Stimulated activated CD4-positive, alpha-beta T cell treated with anti-CD3 and anti-CD28 coated beads, Interleukin-12 subunit alpha, Interleukin-12 subunit beta, amount 100 ng/mL, for 24 hours (primary cell): ENCODE measurements at places on chromosomes 2 and 18.

GRCh38 chr2:8984157-8984556 is 19.3 kb downstream of the MBOAT2 start:
- DNase-seq, result no peak

- no peak for DNase-seq
Measured at GRCh38 chr2:149782572-149782971, 195.0 kb upstream of the MMADHC start.

GRCh38 chr2:183359867-183360266 is 235.6 kb downstream of the NUP35 start:
- DNase-seq, result no peak

- no peak for DNase-seq
Measured at GRCh38 chr2:234107861-234108260, 57.4 kb downstream of the SPP2 start.

GRCh38 chr2:134677856-134678756 is 40.7 kb downstream of the TMEM163 start:
- DNase-seq, result no peak

DNA sequence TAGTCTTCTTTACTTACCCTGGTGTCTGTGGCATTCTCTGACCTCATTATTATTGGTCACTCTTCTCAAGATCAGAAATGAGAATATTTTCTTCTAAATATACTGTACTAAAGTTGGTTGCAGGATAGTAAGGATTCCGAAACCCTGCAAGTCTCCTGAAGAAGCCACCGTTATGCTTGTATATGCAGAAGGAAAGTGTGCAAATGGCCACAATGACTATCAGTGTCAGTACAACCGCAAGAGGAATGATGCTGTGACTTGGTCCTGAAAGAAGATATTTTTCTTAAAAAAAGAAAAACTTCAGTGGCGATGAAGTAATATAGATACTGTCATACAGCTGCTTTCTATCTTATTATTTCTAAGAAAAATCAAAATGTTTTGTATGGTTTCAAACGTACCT is 120.7 kb downstream of the PLA2R1 start:
- DNase-seq, result no peak

- DNase-seq, result no peak
Measured at GRCh38 chr2:11827547-11827946, 81.1 kb downstream of the LPIN1 start.

DNA sequence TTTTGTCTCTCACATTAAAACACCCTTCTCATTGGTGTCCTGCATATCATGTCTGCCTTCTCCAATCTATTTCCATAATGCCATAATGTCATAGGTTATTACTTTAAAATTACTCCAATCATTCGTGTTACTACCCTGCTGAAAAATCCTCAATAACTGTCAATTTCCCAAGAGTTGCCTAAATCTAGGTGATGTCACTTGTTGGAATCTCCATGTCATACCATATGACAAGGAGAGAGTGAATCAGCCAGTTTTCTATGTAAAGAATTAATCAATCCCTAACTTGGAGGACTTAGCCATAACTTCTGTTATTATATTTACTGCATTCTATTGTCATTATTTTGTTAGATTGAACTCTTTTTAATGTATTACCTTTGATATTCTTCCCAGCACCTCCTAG is 62.5 kb downstream of the PHLPP1 start:
- no peak for DNase-seq

- DNase-seq, result no peak
Measured at GRCh38 chr2:191247381-191248057, 2.3 kb downstream of the MYO1B start.
